Activated naive CD4-positive, alpha-beta T cell treated with anti-CD3 and anti-CD28 coated beads, Interleukin-2, amount 50 U/mL, for 16 hours (primary cell): ENCODE measurements at places on chromosomes 4 and X.

- DNase-seq: no peak
Observed at GRCh38 chr4:13151194-13151593, 332.9 kb downstream of the RAB28 start.

DNA sequence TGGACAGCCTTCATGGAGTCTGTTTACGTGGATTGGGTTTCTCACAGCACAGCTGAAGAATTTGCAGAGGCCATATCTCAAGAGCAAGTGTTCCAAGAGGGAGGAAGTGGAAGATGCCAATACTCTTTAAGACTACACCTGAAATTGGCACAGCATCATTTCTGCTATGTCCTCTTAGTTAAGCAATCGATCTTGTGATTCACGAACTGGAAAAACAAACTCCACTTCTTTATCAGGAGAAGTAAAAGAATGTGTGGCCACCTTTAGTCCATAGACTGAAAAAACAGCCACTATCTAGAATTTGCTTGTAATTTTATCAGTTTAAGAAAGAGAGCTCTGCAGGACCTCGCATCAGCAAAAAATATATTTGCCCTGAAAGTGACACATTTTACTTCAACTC is 473.1 kb upstream of the ATOH1 start:
- DNase-seq: no peak

GRCh38 chrX:111869639-111870034 is 6.3 kb upstream of the TRPC5OS start:
- no peak for DNase-seq

GRCh38 chrX:133776072-133776471 is 209.3 kb downstream of the GPC3 start:
- peak; percentile 36 for DNase-seq

DNA sequence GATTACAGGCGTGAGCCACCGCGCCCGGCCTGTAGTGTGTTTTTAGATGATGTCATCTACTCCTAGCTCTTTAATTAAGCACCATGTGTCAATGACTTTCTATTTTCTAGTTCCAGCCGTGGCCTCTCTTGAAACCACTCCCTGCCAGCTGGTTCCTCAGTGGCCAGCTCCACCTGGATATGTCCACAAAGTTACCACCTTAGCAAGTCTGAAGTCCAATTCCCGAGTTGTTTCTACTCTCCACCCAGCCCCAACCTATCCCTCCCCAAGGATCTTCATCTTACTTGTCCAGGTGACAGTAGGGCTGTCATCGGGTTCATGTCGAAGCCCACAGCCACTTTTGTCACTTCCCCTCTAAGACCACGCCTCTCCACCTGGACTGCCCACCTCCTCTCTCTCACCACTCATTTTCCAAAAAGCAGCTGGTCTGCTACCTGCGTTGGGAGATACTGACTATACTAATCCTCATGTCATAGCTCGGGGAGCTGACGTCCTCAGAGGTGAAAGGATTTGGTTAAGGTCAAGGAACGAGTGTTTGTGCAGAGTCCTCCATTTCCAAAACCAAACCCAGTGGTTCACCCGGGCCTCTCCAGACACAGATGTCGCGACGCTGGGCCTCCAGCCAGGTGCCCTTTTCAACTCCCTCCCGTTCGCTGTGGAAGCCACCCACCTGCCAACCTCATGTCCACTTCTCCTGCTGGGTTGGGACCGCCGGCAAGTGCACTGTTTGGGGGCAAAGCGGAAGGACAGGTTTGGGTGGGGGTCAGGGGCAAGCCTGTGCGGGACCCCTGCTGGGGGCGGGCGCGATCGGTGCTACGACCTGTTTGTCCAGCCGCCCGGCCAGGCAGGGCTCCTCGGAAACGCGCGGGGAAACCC is 704 bp downstream of the FAM3A start:
- DNase-seq: no peak

- DNase-seq: no peak
Observed at GRCh38 chrX:131762802-131763234, 218.9 kb downstream of the OR13H1 start.

- no peak for DNase-seq
Observed at GRCh38 chrX:1451251-1451660, 1.5 kb downstream of the ASMTL start.

DNA sequence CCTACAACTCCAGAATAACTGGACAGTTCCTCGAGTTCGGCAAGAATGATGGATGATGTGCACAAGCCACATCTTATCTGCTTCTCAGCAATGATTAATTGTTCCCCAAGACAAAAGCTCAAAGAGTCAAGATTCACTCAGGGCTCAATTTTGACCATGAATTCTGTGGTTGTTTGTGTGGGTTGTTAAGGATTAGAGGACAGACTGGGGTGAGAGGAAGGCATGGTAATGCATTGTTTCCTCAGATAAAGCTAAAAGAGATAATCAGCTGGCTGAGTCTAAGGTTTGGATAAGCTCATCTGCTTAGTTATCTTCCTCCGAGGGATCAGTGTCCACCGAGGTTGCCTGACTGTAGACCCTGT is 161.0 kb downstream of the CPEB2 start:
- no peak for DNase-seq

DNA sequence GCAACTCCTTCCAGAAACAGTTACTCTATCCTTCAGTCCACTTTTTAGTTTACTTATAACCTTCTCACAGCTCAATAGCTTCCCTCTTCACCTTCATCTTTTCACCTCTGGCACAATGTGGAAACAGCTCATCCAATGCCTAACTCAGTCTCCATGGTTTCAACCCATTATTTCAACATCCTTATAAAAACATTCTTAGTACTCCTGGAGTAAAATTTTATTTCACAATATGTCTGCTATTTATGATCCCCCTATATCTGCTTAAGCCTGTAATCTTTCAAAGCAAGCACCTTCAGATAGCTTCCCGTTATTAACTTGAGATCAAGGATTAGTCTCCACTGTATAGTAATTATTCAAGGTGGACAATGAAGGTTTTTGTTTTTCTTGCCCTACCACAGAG is 156.3 kb downstream of the GASK1B start:
- no peak for DNase-seq

DNA sequence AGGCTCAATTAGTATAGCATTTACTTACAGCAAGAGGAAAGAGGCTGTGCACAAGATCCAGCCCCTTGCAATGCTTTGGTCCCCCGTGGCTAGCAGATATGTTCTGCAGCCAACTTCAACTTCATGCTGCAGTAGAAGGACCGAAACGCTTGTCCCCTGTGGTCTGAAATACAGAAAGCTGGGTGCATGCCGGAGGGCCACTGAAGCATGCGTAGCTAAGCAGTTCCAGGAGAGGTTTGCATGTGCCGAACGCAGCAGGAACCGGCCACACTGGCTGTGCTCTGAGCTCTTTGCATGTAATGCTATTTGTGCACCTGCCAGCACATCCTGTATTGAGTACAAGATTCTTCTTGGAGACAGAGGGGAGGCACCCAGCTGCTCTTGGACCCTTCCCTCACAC is 35.8 kb upstream of the SHISA3 start:
- no peak for DNase-seq

GRCh38 chr4:149884529-149885181 is 69.0 kb upstream of the IQCM start:
- no peak for DNase-seq

DNA sequence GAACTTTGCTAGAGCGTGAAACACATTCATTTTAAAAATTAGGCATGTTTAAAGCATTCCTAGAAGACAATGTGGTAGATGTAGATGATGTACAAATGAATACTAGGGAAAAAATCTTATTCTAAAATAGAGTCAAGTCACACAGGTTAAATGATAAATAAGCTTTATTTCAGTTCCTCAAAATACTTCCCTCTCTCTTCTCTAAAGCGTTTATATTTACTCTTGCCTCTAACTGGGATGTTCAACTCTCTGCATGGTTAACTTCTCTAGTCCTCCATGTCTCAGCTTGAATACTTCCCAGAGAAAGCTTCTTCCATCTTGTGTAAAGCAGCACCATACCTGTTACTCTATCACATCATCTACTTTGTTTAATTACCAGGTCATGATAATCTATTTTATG is 30.9 kb upstream of the GLRA3 start:
- DNase-seq: no peak

GRCh38 chr4:81826335-81826734 is 354.6 kb upstream of the RASGEF1B start:
- DNase-seq: no peak

DNA sequence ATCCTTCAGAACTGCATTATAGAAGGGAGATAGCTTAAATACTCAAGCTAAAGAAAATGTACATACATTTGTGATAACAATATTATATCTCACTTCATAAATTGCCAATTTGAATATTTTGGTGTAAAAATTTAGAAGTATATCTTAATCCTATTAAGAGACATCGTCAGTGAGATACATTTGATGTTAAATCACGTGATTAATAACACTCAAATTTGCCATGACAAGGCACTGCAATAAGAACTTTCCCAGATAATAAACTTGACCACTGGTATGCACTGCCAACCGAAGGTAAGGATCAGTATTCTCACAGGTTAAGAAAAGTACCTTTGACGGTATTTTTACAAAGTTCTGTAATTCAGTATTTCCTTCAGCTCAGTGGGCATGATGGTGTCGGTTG is 764.7 kb upstream of the FRG1 start:
- DNase-seq: no peak

DNA sequence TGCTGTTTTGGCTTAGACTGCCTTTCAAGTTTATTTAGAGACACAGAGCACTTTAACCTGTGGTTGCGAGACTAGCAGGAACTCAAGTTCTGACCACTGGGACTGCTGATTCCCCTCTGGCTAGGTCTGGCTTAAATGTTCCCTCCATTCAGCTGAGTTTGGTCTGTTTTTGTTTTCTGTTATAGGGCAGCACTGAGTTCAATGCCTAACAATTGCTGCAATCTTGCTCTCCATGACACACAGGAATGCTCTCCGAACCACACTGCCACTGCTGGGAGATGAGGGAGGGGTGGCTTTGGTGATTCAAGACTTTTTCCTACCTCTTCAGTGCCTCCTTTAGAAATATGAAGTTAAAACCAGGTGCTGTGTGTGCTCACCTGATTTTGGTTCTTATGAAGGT is 106.3 kb upstream of the EOLA2 start:
- no peak for DNase-seq

- DNase-seq: no peak
Observed at GRCh38 chrX:68917799-68918198, 89.0 kb downstream of the EFNB1 start.

GRCh38 chr4:112645541-112646329 is 8.8 kb downstream of the LARP7 start:
- DNase-seq: no peak

DNA sequence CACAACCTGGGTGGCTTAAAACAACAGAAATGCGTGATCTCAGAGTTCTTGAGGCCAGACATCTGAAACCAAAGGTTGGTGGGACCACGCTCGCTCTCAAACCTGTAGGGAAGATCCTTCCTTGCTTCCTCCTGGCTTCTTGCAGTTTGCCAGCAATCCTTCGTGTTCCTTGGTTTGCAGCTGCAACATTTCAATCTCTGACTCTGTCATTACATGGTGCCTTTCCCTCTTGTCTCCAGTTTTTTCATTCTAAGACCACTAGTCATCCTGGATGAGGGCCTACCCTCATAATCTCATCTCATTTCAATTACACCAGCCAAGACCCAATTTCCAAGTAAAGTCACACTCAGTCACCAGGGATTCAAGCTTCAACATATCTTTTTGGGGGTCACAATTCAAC is 388.0 kb downstream of the GPM6A start:
- no peak for DNase-seq

GRCh38 chr4:180770265-180770664 is 1472.9 kb upstream of the TENM3 start:
- no peak for DNase-seq

DNA sequence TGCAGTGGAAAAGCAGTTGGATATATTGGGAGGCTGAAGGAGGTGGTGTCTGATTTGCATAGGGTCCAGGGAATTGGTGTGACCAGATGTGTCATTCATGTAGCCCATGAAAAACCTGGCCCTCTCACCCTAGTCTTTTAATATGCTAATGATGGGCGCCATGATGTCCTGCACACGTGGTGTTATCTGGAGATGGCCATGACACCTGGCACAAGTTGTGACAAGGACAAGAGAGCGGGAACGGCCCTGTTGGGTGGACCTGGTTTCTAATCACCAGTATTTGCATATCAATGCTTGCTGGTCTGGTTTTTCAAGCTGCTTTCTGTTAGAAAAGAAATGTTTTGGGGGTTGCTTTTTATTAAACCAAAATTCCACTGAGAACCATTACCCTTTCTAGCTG is 87.4 kb downstream of the ZXDA start:
- no peak for DNase-seq

DNA sequence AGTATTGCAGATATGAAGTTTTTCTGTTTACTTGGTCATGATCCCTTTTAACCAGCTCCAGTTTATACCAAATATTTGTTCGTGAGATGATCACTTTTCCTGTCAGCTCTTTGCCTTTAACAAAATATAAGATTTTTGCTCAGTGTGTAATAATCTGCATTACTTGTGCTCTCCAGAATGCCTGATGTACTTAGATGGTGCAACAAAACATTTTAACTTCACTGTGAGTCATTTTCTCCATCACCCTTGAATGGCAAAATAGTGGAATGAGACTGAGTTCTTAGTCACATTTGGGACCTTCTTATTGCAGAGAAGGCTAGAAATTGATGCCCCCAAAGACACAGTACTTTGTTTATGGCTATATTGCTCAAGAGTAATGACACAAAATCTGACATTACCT is 252.0 kb downstream of the FRMPD4 start:
- DNase-seq: no peak

DNA sequence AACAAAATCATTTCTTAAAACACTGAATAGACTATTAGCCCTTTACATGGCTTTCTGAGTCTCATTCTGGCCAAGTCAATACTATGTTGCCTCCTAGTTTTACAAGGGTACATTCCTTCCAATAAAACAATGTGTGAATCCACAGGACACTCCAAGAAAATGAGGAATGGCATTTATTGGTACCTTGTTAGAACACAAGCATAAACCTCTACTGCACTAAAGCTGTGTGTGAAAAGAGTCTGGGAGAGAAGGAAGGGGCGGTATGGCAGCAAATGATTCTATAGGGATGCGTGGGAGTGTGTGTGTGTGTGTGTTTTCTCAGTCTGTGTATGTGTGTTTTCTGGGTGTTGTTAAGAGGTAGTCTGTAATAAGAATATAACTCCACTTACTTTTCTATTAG is 48.9 kb downstream of the CXCL1 start:
- DNase-seq: no peak

- DNase-seq: no peak
Observed at GRCh38 chrX:30402366-30402765, 93.2 kb upstream of the NR0B1 start.

DNA sequence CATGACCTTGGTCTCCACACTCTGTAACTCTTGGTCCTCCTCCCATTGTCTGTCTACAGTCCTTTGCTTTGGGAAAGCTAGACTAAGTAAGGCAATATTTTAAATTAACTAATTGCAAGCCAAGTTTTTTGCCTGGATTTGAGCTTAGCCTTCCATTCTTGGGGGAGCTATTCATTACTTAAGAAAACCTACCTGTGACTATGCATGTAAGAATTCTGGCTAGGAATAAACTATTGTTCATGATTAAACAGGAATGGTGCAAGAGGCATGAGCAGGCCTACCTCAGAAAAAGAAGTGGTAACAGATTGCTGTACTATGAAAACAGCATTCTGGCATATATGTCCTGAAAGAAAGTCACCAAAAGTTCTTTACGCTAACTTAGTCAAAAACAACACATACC is 309.4 kb downstream of the MAPK10 start:
- no peak for DNase-seq

- DNase-seq: no peak
Observed at GRCh38 chr4:165288226-165288625, 39.2 kb upstream of the MSMO1 start.
